ENCODE measurements at places on chromosomes 16 and 17.

GRCh38 chr16:1659031-1659430, 19.0 kb upstream of the JPT2 start:
- no peak for DNase-seq

DNA sequence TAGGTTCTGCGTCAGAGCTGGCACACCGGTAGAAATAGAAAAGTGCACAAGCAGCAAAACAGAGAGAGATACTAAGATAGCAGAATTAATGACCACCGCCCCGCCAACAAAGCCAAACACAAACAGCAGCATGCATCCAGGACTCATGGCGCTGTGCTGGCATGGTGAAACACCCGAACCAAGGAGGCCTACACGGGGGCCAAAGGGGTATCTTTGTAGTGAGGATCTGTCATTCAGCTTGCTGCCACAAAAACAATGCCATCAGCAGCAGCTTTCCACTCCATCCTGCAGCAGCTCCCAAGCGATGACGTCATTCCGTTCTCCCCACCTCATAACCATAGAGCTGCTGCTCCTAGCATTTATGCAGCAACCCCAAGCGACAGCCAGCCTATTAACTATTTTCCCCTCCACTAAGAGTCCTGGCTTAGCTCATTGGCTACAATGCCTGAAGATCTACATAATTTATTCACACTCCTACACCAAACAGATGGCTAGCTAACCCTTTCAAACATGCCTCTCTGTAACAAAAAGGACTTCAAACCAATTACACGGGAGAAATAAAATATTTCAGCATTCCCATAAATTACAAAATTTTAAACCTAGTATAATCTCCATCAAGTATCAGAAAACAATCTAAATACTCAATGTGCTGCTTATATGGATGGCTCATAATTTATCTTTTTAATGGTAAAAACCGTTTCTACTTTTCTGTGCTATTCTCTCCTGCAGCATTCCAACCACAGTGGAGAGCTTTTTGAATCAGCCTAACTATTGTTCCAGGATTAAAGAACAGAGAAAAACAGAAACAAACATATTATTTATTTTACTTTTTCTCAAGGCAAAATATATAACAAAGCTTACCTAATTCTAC, 73.9 kb downstream of the SPAG9 start:
- no peak for DNase-seq

- no peak for DNase-seq
Measured at GRCh38 chr17:39116224-39116623, 35.2 kb downstream of the PLXDC1 start.

DNA sequence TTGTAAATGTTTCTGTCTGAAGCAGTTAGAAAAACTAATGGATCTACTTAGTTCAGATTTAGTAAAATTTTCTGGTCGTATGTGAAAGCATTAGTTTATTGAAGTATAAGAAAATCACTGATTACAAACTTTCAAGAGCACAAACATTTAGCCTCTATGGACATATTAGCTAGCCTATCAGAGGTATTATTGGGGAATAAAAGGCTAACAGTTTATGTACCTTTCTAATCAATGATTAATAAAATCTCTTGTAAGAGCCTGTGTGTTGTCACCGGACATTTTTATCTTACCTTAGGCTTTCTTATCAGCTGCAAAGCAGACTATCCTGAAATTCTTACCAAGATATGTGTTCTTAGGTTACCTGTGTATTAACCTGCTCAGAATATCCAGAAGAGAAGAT, 21.2 kb downstream of the ZPBP2 start:
- no peak for DNase-seq

DNA sequence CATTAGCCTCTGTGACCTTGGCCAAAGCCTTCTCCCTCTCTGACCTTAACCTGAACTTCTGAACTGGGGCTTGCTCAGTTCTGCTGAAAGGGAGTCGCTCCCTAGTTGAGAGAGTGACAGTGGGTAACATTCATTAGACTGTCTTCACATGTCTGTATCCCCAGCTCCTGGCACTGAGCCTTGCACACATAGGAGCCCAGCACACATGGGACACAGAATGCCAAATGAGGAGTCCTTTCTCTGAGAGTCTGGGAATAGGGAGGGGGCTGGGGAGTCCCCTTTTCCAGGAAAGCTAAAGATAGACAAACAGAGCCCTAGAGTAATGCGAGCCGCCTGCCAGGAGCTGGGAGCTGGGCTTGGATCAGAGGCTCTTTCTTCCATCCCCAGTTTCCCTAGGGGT, 2.5 kb downstream of the TAC4 start:
- no peak for DNase-seq

DNA sequence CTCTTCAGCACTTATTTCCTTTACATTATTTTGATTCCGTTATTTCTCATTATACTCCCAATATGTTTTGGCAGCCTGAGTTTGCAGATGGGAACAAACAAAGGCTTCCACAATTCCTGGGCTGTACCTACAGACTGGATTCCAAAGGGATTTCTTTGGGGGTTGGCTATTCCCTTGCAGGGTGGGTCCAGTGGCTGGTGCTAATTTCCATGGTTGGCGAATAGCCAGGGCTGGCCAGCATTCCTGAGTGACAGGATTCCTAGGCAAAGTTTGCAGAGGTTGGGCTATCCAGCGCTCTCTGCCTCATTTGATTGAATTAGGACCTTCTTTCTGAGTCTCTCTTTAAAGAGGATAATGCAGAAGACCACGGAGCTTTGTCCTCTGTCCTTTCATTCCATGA, 207.4 kb downstream of the MAF start:
- DNase-seq = no peak
